ENCODE measurements at places on chromosomes 16 and 17.

- DNase-seq: no peak
These were observed 63.2 kb downstream of the RPH3AL start for GRCh38 chr17:289409-289808.

- no peak for DNase-seq
These were observed 19.8 kb upstream of the IL21R start for GRCh38 chr16:27381974-27382855.

DNA sequence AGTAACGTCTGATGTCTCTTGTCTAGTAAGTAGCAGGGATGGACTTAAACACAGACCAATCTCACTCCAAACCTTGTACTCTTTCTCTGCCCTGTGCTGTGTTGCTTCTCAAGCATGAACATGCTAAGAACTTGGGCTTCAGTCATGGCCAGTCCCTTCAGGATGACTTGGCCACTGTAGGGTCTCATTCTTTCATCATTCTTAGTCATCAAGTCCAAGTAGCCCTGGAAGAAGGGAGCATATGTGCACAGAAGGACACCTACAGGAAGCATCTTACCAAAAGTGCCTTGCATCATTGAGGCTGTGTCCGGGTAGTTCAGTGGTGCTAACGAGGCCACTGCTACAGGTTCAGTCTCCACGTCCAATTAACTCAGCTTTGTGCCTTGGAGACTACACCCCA lies 80.7 kb downstream of the CDK5R1 start:
- DNase-seq: no peak

GRCh38 chr17:83078378-83079351 lies 744 bp upstream of the METRNL start:
- DNase-seq: no peak

DNA sequence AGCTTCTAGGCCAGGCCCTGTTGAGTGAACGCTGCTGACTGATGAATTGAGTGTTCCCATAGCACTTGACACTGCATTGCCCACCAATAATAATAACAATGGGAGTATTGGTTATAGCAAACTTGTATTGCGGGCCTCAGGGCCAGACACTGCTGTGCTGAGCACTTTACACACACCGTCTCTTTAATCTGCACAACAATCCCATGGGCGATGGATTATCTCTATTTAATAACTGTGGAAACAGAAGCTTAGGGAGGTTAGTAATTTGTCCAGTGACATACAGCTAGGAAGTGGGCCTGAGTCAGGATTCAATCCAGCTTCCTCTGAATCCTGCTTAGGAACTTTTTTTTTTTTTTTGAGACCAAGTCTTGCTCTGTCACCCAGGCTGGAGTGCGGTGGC lies 11.2 kb downstream of the ARHGAP23 start:
- DNase-seq: no peak

- no peak for DNase-seq
These were observed 10.7 kb upstream of the ZNF423 start for GRCh38 chr16:49866595-49867071.

DNA sequence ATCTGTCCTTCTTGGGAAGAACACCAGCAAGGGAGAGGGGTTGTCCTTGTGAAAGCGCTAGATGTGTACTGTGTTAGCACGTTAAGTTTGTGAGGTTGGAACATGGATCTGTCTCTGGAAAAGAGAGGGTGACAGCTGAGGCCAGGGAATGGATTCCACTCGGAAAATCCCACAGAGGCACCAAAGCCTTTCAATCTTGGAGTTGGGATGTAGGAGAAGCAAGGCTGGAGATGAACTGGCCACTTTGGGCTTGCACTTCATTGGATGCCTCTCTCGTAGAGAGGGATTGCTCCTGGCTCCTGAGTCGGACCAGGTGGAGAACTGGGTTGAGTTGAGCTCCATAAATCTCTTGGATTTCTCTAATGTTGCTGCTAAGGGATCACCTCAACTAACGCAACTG lies 67.2 kb downstream of the CCDC182 start:
- DNase-seq: no peak

DNA sequence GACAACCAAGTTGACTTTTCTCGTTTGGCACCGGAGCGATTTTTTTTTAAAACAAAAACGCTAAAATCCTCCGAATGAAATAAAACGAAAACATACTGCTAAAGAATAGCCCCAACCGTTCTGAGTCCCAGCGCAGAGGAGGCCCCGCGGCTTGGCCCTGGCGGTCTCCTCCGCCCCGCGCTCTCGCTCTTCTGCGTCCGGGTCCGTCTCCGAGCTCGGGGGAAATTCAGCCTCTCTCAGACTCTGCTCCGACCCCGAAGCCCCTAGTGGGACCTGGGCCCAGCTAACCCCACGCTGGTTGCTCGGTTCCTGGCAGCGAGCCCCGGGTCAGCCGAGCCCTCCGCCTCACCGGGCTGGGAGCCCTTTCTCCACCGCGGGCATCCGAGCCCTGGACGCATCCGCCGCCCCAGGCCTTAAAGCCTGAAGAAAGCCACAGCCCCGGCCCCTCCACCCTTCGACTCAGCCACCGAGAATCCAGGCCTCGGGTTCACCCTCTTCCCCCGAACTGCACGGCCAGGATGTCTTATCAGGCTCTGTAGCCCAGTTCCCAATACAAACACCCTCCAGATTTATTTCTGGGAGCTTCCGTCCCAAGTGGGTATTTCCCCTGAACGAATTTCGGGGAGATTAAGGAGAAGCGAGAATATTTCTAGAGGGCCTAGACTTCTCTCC lies 1.2 kb downstream of the TBX2 start:
- DNase-seq: no peak

GRCh38 chr17:46942441-46943217 lies 19.7 kb downstream of the GOSR2 start:
- DNase-seq: peak; percentile 96
